ENCODE measurements at places on chromosomes 7 and 10.
A peak's percentile ranks its signal among the peaks of the same experiment; 100 is the strongest.

- no peak for DNase-seq
These were observed 332.8 kb upstream of the PLXDC2 start for GRCh38 chr10:19483421-19483820.

GRCh38 chr7:134619627-134620331 is 26.9 kb upstream of the BPGM start:
- peak; percentile 96 for DNase-seq

- DNase-seq: no peak
These were observed 12.6 kb downstream of the IQCE start for GRCh38 chr7:2571409-2571808.

DNA sequence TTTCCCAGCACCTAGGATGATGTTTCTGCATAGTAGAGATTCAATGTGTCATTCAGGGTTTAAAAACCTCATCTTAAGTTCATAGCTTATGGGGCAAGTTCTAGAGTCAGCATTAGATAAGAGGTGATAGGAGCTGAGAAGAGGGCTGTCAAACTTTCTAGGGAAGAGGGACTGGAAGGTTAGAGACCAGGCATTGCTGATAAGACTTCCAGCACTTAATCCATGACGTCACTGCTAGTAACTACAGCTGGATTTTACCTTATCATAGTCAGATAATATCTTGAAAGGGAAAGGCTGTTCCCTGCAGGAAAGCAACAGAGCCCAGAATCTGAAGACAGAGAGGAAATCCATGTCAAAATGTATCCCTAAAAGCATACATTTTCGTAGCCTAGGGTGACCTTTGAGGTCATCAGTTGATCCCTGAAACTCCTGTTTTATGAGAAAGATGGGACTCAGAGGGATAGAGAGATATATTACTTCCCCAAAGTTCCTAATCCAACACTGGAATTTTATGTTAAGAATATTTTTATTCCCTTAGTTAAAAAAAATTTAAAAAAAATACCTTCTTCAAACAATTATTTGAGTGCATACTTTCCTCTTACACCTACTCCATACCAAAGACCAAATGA is 3.3 kb upstream of the CPED1 start:
- DNase-seq: peak; percentile 23

GRCh38 chr10:105644091-105644490 is 1003.0 kb downstream of the SORCS3 start:
- DNase-seq: no peak

- DNase-seq: no peak
These were observed 33.8 kb upstream of the FIS1 start for GRCh38 chr7:101278461-101279292.

DNA sequence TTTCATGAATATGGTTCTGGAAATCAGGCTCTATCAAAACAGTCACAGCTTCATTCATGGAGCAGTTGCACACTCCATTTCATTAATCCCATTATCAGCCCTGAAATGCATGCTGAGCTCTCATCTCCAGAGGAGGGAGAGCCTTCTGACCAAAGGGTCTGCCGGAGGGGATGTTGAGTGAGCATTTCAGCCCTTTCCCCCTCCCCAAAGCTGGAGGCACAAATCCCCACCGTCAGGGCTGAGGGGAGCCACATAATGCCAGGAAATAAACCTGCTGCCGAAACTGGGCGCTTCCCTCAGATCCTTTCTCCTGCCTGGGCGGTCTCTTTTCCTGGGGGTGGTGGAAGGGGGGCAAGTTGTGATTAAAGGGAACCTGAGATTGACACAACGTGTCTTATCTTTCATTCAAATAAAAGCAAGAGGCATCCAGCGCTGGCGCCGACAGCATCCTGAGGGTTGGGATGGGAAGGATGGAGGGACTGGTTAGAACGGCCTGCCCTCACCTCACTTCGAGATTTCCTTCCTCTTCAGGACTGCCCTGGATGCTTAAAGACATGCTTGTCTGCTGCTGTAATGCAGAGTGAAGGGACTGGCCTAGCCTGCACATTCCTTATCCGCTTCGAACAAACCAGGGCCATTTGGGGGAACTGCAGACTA is 71.6 kb downstream of the TLL2 start:
- DNase-seq: no peak

- DNase-seq: no peak
These were observed 195.0 kb upstream of the AGK start for GRCh38 chr7:141356161-141356560.

- no peak for DNase-seq
These were observed 149.4 kb upstream of the NPS start for GRCh38 chr10:127399668-127400067.

DNA sequence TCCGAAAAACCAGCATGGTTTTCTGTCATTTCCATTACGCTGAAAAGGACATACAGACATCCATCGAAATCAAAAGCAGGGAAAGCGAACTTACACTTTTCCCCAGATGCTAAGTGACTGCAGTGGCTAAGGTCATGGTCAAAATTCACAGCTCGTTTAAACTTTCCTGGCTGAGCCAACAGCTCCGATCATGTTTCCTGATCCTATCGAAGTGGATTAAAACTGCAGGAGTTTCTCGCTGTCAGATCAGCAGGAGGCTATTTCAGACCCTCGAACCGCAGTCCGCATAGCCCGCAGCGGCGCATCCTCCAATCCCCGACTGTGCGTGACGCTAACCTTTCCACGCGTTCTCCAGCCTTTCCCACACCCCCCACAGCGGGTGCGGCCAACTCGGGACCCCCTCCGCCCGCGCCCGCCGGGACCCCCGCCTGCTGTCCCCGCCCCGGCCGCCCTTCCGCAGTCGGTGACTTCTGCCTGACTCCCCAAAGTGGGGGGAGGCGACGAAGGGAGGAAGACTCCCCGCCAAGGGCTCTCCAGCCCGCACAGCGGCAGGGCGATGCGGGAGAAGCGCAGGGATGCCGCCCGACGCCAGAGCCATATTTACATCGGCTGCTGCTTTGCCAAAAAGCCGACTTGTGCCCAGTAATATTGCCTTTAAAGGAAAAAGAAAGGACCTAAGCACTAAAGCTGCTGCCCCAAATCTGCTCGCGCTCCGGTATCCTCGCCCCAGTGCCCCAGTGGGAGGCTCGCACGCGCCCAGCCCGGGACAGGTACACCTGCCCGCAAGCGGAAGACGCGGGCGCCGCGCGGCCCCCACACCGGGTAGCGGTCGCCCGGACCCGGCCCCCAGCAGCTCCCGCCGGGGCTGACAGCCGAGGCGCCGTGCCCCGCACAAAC is 1.2 kb downstream of the PIP4K2A start:
- DNase-seq: peak; percentile 33

- no peak for DNase-seq
These were observed 237.3 kb upstream of the KLF14 start for GRCh38 chr7:130971297-130971696.

DNA sequence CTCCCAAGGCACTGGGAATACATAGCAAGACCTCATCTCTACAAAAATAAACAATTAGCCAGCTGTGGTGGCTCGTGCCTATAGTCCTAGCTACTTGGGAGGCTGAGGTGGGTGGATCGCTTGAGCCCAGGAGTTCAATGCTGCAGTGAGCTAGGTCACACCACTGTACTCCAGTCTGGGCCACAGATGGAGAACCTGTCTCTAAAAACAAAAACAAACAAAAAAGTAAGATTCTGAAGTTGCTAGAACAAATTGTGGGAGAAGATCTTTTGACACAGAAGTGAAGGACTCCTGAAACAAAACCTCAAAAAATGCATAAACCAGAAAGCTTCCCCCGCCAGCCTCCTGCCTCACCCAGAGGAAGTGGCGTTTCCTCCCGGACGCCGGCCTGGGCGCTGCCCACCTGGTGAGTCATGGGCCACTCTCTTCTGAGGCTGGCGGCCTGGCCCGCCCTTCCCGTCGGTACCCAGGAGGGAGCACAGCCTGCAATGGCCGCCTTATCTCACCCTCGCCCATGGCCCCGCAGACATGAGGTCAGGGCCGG is 25.4 kb upstream of the ELN start:
- DNase-seq: peak; percentile 78

DNA sequence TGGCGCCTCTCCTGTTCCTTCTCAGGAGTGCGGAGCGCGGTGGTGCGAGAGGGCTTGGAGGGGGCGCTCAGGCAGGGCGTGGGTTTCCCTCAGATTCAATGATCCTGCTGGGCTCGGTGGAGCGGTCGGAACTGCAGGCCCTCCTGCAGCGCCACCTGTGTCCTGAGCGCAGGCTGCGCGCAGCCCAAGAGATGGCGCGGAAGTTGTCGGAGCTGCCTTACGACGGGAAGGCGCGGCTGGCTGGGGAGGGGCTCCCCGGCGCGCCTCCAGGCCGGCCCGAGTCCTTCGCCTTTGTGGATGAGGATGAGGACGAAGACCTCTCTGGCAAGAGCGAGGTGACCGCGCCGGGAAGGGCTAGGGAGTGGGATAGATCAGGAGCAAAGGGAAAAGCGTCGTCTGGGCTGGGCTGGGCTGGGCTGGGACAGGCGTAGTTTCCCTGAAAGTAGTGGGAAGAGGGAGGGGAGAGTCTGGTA is 17.0 kb downstream of the FAM131B start:
- peak; percentile 32 for DNase-seq

- peak; percentile 3 for DNase-seq
These were observed 7.0 kb downstream of the ANXA7 start for GRCh38 chr10:73406846-73407245.

GRCh38 chr7:35657125-35657524 is 37.8 kb downstream of the HERPUD2 start:
- DNase-seq: no peak

DNA sequence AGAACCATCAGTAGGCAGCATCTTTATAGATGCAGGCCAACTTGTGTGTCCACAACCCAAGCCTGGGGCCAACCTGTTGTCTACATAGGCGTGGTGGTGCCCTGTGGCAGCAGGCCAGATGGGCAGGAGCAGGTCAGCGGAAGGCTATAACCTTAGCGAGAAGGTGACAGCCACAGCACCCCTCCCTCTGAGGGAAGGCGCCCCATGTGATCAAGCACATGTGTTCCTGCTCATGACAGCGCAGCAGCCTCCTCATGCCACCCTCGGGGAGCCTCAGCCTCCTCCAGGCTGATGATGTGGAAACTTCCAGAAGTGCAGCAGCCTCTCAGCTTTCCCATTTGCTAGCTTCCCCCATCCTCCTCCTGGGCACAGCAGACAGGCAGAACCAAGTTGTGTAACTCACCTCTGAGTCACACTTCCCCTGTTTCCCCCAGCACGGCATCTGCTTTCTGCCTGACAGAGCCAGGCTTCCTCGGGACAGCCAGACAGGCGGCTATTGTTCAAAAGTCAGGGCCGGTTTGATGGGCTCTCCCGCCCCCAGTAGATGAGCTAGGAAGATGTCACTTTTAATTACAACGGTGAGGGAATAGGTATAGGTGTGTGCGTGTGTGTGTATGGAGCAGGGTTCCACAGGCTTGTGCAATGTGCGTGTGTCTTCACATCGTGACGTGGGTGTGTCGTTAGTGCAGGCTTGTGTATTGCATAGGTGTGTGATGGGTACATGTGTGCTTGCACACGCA is 312.0 kb upstream of the ZMIZ1 start:
- DNase-seq: peak; percentile 98

- no peak for DNase-seq
These were observed 3.3 kb downstream of the PPIF start for GRCh38 chr10:79350407-79351154.

GRCh38 chr10:71964098-71964742 is at the start of gene CHST3:
CHST3 (plus strand) TSS chr10:71964395; CDS start chr10:72005843, 41,448 bp downstream.
- DNase-seq: peak; percentile 56

- no peak for DNase-seq
These were observed 16.3 kb upstream of the DNAAF5 start for GRCh38 chr7:710161-710560.

GRCh38 chr10:23362879-23363792 is 18.5 kb upstream of the C10orf67 start:
- no peak for DNase-seq

DNA sequence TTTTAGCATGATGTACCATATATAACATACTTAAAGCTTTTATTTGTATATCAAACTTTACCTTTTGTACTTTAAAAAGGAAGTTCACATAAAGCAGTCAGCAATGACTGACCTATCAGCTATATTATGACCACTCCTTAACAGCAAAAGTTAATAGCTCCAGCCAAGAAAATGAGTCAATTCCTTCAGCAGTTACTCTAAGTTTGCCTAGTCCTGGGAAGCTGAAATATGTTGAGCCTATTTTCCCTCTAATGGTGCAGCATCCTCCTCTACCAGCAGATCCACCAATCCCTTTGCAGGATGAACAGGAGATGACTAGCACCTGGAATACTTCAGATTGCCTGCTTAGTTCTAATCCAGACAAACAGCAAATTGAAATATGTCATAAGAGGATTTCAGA is 64.2 kb downstream of the CUL2 start:
- peak; percentile 78 for DNase-seq

DNA sequence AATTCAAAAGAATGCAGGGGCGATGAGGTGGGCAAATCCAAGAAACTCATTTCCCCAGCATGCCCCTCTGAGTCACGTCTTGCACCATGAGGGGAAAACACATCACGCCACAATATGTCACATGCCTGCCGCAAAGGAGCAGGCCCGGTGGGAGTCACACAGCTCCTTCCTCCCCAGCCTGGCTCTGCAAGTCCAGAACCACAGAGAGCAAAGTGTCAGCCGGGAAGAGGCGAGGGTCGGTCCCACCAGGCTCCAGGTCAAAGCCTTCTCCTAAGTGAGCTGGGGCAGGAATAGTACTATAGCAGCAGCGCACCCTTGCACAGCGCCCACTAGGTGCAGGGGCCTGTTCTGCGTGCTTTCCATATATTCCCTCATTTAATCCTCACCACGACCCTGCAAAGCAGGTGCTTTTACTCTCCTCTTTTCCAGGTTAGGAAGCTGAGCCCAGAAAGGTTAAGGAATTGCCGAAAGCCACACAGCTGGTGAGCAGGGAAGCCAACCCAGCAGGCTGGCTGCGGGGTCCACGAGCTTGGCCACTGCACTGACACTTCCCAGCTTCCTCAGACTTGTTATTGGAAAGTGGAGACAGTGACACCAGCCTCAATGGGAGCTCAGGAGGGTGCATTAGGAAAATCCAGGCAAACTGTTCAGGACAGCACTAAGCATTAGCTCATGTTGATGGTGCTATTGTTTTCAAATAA is 94.0 kb upstream of the ZMIZ1 start:
- peak; percentile 94 for DNase-seq

DNA sequence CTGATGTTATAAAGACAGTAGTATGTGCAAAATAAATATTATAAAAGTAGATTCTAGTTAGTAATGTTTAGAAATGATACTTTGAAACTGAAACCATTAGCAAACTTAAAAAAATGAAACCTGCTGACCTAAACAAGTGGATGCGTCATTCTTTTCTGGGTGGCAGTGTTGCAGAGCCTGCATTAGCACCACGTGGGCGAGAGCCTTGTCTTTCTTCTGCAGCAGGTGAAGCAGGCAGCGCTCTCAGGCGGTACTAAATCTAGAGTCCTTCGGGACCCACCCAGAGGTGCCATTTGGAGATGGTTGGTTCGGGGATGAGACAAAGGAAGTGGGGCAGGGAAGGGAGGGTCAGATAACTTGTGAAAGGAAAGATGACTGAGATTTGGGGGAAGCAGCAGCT is 759.1 kb upstream of the IGFBP3 start:
- DNase-seq: peak; percentile 27

DNA sequence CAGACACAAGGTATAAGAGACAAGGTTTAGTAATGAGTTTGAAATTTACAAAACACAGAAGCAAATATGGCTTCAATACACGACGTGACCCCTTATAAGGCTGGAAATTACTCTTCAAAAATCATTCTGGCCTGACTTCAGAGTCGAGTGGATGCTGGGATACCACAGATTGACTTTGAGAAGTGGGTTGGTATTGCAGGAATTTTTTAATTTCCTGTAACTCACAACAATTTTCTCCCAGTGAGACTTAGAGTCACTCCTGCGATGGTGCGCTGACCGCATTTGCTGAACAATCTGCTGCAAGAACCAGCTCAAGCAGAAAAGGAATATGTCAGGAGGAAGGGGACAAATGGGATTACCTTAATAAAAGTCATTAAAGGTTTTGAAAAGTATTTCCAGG is 132.1 kb downstream of the EMX2 start:
- DNase-seq: no peak

Measured in IMR-90 (cell line).